ENCODE measurements at places on chromosomes 7 and 10.

GRCh38 chr7:111813306-111813705 is 251.0 kb upstream of the IMMP2L start:
- DNase-seq, result no peak

DNA sequence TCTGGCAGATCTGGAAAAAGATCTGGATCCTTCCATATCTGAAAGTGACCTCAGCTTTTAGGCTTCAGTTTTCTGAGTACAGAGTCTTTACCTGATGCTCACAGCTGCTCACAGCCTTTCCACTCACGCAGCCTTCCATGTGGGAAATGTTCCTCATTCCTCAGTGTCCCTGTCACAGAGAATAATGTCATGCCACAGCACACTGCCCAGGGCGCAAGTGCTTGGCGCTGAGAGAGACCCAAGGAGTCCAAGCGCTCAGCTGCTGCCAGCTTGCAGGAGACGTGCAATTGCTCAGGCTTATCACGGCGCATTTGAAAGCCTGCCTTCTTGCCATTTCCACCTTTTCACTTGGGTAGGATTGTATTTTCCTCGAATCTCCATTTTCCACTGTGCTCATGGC is 271.9 kb upstream of the MKI67 start:
- DNase-seq, result no peak

GRCh38 chr10:55628260-55628701 is 732.8 kb downstream of the ZWINT start:
- no peak for DNase-seq

DNA sequence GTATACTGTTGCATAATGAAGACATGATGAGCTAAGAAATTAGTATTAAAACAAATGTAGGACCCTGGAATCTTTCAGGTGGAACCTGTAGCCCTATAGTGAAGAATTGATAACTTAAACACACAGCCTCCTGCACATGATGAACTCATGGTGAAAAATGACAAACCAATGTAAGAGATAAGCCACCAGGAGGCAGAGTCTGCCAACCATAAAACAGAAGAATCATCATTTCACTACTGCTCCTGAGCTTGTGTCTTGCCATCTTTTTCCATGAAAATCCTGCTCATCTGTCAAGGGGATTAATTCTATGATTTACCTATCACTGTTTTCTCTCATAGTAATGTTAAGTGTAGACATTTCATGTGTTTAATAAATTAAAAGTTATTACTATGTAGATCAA is 363.9 kb downstream of the MALRD1 start:
- no peak for DNase-seq

- DNase-seq, result no peak
Measured at GRCh38 chr10:101835362-101835761, 8.2 kb downstream of the KCNIP2 start.

- no peak for DNase-seq
Measured at GRCh38 chr10:44907556-44907955, 3.6 kb upstream of the TMEM72 start.

DNA sequence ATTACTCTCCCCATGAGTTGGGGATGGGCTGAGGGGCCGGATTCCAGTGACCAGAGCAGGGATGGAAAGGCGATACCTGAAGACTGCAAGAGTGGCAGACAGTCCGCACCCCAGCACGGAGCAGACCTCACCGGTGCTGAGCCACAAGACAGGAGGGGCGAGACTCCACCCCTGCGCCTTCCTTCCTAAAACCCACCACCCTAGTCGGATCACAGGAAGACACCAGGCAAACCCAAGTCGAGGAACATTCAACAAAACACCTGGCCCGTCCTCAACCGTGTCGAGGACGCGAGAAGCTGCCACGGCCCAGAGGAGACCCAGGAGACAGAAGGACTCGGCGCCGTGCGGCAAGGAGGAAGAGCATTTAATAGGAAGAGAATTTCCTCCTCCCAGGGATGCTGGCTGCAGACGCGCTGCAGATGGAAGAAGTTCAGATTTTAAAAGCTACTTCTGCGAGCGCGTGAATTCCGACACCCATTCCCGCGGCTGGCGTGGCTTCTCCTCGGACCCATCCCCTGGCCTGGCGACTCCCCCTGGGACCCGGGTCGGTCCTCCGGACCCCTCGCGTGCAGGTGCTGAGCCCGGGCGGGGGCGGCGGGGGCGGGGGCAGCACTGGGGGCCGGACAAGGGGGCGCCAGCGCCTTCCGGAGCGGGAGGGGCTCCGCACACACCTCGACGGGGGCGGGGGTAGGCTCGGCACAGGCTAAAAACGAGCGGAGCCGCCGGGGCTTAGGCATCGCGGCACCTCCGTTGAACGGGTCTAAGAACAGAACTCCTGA is 563 bp upstream of the UTF1 start:
- no peak for DNase-seq

GRCh38 chr10:78651287-78651686 is 417.5 kb upstream of the ZMIZ1 start:
- DNase-seq, result no peak
